CD8-positive, alpha-beta memory T cell (primary cell): ENCODE measurements at places on chromosomes 7 and 10.

- no peak for DNase-seq
These were observed 1254.9 kb upstream of the LRRN3 start for GRCh38 chr7:109836016-109836415.

- DNase-seq: no peak
These were observed 655.0 kb downstream of the SDK1 start for GRCh38 chr7:3955751-3956696.

DNA sequence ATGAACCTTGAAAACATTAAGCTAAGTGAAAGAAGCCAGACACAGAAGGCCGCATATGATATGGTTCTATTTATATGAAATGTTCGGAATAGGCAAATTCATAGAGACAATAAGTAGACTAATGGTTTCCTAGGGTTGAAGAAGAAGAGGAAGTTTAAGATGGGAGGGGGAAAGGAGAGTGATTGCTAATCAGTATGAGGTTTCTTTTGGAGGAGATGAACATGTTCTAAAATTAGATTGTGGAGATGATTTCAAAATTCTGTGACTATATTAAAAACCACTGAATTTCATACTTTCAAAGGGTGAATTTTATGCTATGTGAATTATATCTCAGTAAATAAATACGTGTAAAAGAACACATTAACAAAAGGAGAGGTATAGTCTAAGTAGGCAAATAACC is 176.4 kb upstream of the HPS1 start:
- no peak for DNase-seq

GRCh38 chr7:79281426-79281825 is 172.0 kb downstream of the MAGI2 start:
- no peak for DNase-seq

DNA sequence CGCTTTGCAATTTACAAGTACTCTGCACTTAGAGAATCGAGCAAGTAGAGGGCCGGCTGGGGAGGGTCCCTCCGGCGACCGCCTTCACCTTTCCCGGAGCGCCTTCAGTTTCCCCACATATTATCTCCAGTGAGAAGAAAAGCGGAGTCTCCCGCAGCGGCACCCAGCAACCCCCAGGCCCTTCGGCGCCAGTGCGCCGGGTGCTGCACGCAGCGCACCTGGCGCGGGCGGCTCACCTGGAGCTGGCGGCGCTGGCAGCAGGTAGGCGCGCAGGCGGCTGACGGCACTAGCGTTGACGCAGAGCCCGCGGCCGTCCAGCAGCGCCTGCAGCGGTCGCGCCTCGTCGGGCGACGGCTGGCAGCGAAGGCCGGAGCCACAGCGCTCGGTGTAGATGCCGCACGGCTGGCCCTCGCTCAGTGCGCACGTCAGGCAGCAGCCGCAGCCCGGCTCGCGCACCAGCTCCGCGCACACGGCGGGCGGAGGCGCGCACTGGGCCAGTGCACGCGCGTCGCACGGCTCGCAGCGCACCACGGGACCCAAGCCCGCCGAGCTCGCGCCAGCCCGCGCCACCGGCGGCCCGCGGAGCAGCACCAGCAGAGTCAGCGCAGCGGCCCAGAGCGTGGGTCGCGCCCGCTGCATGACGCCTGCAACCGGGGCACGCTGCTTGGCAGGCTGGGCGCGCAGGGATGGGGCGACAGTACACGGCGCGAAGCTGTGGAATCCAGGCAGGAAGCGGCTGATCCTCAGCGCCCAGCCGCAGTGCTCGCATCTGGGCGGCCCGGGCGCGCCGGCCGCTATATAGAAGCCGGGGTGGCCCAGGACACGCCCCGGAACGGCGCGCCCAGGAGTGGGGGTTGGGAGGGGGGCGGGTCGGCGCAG is at the start of gene IGFBP3:
Gene IGFBP3 (minus strand): TSS at position 771 of the 879 bp plus-strand sequence. CDS start 132 bp downstream, at position 639.
- DNase-seq: peak; percentile 61

DNA sequence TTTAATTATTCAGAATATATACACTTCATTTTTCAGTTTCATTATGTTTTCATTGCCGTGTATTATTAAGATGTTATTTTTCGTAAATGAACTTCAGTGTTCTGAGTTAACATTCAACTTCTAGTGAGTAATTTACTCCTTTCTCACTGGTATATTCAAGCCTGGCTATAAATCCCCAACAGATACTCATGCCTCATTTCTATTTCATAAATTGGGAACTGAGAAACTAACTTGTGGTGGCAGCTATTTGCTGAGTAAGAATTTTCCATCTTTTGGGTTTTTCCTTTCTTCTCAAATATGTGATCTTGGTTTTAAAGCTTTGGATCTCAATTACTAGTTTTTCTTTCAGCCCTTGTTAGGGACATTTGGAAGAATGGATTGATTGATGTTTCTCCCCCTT is 281.1 kb downstream of the CDK14 start:
- no peak for DNase-seq

GRCh38 chr7:120502825-120503224 is 229.8 kb downstream of the KCND2 start:
- DNase-seq: no peak

DNA sequence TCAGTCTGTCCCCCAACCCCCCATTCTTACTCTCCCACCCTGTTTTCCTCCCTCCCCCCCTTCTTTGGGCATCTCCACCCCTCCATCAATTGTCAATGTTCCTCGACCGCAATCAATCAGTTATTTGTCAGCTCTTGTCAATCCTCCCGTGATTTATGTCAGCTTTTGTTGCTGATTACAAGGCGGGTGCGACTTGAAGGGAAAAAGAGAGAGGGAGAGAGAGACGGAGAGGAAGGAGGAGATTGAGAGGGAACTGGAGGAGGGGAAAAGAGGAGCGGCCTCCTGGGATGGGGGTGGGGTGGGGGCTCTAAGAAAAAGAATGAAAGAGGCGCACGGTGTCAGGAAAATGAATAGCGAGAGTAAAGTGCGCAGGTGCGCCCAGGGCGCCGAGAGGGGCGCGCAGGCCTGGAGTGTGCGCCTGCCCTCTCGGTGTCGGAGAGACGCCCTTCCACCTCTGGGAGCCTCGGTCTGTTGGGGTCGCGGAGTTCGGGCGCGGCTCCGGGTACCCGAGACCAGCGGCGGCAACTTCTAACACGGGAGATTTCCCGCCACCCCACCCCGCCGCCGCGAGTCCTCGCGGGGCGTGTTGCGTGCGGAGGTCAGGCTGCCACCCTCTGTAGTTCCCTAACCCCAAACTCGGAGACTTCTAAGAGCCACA is 1.1 kb upstream of the ZNF503 start:
- no peak for DNase-seq

DNA sequence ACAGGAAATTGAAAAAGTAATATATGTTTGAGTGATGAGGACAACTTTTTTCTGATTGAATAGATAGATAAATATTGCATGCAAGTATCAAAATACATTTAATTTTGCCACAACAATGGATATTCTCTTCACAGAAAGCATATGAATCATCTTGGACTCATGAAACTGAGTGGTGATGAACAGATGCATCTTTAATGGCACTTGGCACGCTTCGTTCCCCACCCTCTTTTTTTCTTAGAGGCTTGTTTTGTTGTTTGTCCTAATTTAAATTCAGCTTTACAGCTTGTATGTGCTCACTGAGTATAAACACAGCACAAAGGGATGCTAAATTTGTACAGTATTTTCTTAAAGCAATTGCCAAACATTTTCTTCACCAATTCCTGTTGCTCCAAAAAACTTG is 145.0 kb upstream of the YAE1 start:
- no peak for DNase-seq

GRCh38 chr7:2018569-2019460 is 213.9 kb downstream of the MAD1L1 start:
- DNase-seq: no peak

DNA sequence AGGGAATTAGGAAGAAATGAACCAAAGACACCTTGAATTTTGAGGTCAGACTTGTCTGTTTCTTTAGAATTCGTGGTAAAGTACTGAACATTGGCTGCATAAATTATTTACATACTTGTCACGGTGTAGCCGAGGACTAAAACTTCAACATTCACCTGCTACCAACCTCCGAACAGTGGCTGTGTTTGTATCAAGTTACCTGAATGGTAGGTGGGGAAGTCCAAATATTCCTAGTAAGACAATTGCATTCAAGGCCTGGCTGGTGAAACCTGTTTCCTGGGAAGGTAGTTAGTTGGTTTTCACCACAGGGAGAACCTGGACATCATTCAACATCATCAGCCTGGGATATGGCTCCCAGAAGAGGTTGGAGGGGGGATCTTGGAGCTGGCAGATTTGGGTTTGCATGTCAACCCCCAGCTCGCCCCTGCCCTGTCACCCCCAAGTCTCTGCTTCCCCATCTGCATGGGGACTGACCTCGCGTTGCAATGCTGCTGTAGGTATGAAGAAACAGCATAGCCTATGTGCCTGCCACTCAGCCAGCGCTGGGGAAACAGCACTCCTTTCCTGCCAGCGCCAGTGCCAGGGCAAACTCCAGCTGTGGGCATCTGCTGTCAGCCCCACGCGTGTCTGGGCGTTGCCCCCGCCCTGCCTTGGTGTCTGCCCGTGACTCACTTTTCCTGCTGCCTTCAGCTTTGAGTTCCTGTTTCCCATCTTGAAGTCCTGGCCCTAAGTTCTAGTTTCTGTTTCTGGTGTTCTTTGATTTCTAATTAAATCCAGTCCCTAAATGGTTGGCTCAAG is 12.7 kb upstream of the LARP4B start:
- DNase-seq: no peak

- DNase-seq: no peak
These were observed 78.4 kb upstream of the PRKAR2B start for GRCh38 chr7:106966121-106966520.
